KG1 (cell line): ENCODE measurements at places on chromosomes 2 and 18.

GRCh38 chr2:99928470-99929053, 213.8 kb downstream of the AFF3 start:
- DNase-seq = no peak

DNA sequence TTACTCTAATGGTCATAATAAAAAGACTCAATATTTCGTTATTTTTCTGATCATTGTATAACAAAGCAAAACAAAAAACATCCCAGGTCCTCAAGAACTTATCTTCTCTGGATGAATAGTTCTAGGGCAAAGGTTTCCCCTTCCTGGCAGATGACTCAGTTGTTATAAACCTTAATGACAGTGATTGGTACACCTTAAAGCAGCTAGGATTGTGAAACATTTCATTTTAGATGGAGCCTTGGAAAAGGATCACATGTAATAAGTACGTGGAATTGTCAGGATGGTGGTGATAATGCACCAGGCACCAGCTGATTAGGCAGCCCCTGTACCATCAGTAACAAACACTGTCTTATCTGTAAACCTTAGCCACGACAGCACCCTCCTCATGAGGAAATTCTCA, 47.2 kb downstream of the MEP1B start:
- no peak for DNase-seq

DNA sequence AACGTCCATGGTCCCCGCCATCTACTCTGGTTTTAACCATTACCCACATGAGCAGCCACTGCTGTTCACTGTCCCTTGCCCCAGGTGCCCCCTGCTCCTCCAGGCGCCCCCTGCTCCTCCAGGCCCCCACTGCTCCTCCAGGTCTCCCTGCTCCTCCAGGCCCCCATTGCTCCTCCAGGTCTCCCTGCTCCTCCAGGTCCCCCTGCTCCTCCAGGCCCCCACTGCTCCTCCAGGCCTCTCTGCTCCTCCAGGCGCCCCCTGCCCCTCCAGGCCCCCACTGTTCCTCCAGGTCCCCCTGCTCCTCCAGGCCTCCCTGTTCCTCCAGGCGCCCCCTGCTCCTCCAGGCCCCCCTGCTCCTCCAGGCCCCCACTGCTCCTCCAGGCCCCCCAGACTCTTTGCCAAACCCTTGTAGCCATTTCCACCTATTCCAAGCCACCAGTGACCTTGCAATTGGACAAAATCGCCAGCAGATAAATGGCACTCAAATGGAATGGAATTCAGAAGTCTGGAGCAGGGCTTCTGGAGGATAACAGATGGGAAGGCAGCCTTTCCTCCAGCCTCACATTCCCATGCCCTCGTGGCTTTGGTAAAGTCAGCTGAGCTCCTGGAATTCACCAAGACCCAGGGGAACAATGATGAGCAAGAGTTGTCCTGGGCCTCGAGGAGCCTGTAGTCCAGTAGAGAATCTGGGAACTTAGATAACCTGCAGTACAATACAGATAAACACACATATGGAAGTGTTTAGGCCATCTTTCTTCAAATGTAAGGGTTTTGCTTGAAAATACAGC, 13.3 kb upstream of the RPL31 start:
- no peak for DNase-seq

DNA sequence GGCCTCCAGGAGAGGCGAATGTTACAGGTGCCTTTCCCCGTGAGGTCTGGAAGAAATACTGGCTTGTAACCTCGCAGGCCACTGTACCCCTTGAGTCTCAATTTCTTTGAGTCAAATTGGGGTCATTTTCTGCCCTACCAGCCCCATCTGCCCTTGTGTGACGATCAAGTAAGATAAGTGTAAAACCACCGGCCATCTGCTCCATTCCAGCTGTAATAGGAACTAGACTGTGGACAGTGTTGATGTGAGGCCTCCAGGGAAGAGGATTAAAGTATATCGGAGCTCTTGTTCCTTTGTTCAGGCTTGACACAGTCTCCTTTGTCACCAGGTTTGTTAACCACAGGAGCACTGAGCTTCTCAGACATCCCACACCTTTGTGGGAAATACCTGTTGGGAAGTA, 65.6 kb downstream of the MRPS9 start:
- DNase-seq = no peak

GRCh38 chr2:176111309-176111663, 4.2 kb downstream of the HOXD11 start:
- DNase-seq = no peak

GRCh38 chr2:191155608-191156071, 4.8 kb upstream of the STAT4 start:
- DNase-seq = no peak
